ENCODE measurements at places on chromosomes 12 and 14.

GRCh38 chr12:47578836-47579235, 127.0 kb downstream of the RPAP3 start:
- DNase-seq: no peak

- peak; percentile 62 for DNase-seq
Measured at GRCh38 chr12:128783129-128783574, 40.6 kb downstream of the SLC15A4 start.

GRCh38 chr12:64674367-64674922, 64.2 kb downstream of the RASSF3 start:
- DNase-seq: no peak

DNA sequence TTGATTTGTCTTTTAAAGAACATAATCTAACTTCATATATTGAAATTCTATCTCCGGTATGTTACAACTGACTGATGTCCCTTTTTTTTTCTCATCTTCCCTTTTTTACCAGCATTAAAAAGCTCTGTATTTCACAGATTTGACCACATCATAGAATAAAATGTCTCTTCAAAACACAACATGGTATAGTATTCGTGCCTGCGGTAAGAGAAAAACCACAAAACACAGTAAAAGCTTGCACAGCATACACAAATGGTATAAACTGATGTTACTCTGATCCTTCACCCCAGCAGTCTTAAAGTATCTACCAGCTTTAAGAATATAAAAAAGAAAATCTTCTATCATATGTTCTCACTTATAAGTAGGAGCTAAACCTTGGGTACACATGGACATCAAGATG, 83.4 kb downstream of the HECTD1 start:
- no peak for DNase-seq

DNA sequence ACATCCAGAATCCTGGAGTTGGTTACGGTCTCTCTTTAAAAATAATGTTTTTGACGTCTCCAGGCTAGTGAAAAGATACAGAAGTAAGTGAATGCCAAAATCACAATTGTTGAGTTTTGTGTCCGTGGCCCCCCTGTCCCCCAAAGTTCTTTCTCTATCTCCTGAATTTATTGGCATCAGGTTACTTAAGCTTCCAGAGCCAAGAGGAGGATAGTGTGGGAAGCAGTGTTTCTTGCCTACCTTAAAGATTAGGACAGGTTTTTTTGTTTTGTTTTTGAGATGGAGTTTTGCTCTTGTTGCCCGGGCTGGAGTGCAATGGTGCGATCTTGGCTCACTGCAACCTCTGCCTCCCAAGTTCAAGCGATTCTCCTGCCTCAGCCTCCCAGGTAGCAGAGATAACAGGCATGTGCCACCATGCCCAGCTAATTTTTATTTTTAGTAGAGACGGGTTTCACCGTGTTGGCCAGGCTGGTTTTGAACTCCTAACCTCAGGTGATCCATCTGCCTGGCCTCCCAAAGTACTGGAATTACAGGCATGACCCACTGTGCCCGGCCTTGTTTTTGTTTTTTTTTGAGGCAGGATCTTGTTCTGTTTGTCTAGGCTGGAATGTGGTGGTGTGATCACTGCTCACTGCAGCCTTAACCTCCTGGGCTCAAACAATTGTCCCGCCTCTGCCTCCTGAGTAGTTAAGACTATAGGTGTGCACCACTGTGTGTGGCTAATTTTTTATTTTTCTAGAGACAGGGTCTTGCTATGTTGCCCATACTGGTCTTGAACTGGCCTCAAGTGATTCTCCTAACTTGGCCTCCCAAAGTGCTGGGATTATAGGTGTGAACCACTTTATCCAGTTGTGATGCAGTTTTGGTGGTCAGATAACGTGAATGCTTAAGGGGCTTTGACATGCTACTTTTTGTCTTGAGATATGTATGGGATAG, 5.4 kb downstream of the SRSF5 start:
- DNase-seq: no peak

DNA sequence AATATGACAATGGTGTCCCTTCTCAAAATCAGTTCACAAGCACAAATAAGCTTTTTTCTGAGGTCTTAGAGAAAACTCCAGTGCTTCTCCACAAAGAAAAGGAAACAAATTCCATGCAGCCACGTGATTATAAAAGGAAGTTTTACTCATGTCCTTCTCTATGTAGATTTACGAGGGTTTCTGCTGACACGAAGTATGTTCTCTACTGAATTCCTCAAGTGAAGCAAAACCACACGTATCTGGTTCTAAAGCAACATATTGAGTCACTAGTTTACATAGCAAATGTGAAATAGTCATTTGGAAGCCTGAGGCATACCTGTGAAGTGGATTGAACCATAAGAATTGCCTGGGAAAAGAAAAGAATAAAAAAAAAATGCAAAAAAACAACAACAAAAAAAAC, 31.9 kb downstream of the BMP4 start:
- DNase-seq: no peak

DNA sequence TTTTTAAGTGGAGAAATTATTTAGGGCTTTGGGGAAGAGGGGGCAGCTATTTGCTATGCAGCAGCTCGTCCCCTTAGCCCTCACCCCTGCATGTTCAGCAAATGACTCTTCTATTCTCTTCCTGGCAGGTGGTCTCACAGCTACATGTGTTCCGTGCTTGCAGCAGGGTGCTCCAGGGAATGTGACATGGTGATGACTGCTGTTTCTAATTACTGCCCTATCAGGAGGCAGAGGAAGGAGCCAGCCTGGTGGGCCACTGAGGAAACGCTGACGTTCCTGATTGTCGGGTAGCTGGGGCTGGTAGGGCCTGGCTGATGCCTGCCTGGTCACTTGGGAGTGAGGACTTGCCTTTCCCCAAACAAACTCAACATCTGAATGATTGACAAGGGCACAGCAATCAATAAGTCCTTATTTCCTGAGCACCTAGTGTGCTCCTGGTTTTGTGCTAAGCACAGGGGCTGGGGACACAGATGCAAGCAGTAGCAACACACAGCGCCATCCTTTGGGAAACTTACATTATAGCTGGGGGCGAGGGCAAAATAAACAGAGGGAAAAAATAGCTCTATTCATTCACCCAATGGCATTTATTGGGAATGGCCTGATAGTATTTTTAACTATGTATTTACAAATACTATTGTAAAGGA, 377.8 kb downstream of the FUT8 start:
- DNase-seq: no peak

DNA sequence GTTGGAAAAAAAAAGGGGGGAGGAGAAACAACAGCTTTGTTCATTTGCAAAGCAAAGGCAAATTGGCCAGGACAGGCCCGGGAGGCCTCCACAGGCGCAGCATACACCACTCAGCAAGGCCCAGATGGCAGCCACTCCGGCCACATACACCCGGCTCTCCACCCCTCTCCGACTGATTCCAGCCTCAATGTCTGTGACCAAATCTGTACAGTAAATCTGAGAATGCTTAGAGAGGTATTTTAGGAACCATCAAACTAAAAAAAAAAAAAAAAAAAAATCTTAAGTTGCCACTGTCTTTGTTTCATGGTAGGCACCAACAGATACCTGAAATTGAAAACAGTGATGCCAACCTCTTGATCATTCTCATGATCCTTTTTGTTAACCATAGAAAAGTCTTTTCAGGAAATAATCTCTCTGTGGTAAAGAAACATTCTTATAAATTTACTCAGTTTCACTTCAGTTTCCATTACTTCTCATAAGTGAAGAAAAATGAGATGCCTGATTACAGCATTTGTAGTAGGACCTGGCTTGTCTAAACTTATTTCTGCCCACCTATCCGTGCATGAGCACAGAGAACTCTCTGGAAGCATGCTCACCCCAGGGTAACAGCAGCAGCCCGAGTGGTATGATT, 20.2 kb downstream of the VPS37B start:
- peak; percentile 65 for DNase-seq

DNA sequence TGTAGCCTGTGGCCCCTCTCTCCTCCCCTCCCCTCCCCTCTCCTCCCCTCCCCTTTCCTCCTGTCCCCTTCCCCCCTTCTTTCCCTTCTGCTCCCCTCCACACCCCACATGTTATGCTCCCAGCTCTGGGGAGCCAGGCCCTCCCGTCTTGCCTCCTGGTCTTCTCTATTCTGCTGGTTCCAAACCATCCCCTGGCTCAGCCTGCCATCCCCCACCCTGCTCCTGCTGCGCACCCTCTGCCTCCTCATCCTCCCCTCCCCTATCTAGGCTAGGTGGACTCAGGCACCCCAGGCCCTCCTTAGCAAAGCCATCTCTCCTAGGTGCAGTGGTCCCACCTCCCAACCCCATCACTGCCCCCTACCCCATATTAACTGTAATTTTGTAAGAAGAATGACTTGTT, 99.5 kb downstream of the CALM1 start:
- no peak for DNase-seq

DNA sequence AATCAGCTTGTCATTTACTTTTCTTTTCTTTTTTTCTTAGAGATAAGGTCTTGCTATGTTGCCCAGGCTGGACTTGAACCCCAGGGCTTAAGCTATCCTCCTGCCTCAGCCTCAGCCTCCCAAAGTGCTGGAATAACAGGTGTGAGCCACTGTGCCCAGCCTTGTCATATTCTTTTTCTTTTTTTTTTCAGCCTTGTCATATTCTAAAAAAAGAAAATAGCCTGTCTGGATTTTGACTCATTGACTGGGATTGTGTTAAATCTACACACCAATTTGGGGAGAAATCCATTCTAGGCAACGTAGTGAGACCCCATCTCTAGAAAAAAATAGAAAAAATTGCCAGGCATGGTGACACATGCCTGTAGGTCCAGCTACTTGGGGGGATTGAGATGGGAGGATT, 24.1 kb downstream of the ATP5MC2 start:
- no peak for DNase-seq

GRCh38 chr12:52204095-52204930, 12.5 kb upstream of the KRT80 start:
- no peak for DNase-seq

DNA sequence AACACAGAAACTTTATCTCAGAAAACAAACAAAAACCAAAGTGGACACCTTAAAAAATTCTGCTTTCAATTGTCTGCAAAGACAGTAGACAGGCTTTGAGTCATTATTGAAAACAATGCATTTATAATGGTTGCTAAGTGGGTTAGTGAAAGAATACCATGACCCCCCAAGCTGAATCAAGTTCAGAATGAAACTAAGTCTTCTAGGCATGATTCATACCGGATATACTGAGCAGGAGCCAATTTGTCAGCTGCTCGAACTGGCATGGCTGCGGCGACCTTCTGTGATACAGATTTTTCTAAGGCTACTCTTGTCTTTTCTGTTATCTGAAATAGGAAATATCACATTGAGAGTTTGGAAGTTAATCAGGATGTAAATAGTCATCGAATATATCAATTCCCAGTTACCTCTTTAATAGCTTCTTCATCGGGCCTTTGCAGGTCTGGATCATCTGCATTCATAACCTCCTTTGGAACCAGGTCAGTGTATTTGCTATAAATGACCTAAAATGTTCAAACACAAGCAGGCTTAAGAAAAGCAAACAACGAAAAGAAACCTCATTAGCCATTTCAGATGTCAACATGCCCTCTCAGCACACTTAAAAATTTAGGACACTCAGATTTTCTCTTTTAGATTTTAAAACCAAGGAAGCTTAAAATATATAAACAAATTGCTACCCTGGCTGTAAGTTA, 22.3 kb downstream of the SNW1 start:
- DNase-seq: peak; percentile 38

DNA sequence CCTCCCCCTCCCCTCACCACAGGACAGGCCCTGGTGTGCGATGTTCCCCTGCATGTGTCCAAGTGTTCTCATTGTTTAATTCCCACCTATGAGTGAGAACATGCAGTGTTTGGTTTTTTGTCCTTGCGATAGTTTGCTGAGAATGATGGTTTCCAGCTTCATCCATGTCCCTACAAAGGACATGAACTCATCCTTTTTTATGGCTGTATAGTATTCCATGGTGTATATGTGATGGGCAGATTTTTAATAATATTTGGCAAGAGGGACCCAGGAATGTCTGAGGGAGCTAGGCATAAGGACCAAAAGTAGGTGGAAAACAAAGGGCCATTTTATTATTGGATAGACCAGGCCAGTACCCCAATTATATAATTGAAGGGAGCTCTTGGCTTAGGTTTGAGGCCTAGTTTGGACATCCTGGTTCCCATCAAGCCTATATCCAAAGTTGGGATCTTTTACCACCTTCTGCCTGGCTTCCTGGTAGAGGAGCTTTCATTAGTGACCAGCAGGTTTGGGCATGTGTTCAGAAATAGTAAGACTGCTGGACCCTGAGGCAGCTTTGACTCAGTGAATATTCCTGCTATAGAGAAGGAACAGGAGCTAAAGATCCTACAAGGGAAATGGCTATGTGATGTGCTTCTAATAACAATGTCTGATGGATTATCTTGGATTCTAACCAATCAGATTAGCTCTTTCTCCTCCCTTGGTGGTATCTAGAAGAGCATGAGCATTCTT, 76.0 kb downstream of the CAND1 start:
- no peak for DNase-seq

- no peak for DNase-seq
Measured at GRCh38 chr12:77504466-77504865, 326.2 kb upstream of the NAV3 start.

DNA sequence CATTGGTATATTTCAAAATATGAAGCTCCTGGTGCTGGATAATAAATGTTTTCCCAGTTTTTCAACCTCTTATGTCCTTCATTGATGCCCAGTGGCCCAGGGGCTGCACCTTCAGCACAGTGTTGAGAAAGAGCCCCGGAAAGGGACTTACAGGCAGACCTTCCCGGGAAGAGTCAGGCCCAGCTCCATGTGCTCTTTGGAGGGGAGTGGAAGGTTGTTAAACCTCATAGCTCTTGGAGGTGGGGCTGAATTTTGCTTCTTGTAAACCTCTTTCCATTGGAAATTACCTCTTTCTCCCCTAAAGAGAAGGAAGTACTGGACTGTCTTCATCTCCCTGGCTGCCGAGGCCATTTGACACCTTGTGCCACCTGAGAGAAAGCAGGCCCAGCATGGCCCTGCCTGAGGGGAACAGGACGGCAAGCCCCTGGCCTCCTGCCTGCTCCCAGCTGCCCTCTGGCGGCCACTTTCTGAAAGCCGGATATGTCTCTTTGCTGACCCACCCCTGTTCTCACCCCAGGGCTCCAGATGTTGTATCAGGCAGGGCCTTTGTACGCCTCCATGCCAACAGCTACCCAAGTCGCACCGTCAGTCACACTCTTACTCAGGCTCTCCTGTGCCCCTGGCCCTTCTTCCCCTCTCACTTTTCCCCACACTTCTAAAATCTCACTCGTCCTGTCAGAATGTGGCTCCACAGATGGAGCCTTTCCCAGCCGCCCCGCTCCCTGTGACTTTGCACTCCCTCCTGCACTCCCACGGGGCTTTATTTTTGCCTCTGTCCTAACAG, 43.0 kb downstream of the EVL start:
- peak; percentile 85 for DNase-seq

DNA sequence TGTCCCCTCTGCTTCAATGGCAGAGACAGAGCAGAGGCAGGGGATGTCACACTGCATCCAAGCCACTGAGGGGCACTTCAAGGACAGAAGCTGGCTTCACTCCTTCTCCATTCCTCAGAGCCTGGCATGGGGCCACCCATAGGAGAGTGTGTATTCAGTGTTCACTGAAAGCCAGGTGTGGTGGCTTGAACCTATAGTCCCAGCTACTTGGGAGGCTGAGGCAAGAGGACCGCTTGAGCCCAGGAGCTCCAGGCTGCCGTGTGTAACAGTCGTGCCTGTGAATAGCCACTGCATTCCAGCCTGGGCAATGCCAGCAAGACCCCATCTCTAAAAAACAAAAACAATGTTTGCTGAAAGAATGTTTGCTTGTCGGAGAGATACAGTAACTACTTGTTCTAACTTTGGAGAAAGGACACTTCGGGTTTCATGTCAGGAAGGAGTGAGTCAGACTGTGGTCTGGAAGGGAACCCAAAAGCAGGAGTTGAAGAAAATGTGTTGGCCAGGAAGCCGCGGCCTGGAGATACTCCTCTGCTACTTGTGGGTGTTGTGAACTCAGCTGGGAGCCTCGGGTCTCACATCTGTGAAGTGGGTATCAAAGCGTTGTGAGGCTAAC, 43.4 kb downstream of the ELK3 start:
- DNase-seq: no peak
